Activated naive CD4-positive, alpha-beta T cell treated with anti-CD3 and anti-CD28 coated beads, Interleukin-2, amount 50 U/mL, for 72 hours (primary cell): ENCODE measurements at places on chromosomes 5 and 9.

DNA sequence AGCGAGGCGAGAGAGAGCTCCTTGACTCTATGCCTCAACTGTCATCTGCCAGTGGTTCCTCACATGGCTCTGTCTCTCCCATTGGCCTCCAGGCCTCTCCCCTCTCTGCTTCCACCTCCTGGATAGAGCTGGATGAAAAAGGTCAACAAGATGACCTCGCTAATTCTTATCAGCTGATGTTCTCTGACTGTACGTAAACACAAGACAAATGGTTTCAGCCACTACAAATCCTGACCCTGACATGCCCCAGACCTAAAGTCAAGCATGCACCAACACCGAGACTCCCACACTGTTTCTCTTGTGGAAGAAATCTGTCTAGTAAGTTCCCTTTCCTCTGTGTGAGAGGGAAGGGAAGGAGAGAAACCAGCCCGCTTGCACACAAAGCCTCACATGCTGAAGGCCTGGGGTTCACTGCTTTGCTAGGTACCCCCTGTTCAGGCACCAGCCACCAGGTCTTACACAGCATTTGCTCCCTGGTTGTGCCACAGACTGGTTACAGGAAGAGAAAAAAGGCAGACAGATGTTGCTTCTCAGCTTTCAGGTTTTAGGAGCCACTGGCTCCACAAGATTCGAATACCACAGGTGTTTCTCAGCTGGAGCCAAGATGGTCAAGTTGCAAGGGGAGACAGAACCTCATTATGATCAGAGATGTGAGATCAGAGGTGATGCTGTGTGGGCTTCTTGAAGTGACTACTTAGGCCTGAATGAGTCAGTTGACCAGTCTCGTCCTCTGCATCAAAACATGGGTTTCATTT lies 592.5 kb downstream of the CCDC171 start:
- DNase-seq = no peak

DNA sequence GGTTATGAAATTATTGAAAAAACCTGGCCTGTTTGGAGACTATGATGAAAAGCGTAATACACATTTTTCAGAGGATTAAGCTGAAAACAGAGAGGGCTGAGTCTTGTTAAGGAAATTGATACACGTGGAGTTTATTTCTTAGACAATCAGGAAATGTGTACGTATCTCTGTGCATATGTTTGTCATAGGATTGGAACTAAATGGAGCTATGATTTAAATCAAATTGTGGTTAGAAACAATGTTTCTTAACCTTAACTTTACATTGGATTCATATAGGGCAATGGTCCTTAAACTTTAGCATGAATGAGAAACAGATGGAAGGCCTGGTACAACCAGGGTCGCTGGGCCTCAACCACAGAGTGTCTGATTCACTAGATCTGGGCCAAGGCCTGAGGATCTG lies 451.6 kb downstream of the CDH18 start:
- no peak for DNase-seq

GRCh38 chr5:157989296-157989695 lies 130.4 kb upstream of the CLINT1 start:
- DNase-seq = no peak

- DNase-seq = no peak
Observed at GRCh38 chr5:72433522-72433921, 73.7 kb downstream of the ZNF366 start.

GRCh38 chr9:121735793-121736770 lies 84.6 kb downstream of the DAB2IP start:
- DNase-seq = no peak

DNA sequence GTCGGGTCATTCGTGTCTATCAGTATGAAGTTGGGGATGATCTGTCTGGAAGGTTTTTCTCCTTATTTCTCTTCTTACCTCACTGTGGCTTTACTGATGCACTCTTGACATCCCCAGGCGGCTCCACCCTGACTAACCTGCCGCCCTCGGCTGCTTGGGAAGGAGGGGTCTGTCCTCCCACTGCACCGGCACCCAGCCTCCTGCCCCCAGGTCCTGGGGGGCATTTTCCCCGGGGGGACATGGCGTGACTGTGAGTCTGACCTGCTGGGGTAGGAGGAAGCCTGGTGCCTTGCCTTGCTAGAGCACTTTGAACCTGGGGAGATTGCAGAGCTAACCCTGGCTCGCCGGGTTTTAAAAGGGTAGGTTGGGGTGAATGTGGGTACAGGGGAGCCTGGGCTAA lies 27.5 kb downstream of the DYNC2I2 start:
- no peak for DNase-seq

GRCh38 chr9:134317790-134318414 lies 8.4 kb upstream of the RXRA start:
- DNase-seq = no peak

- no peak for DNase-seq
Observed at GRCh38 chr9:30744871-30745270, 1639.6 kb upstream of the ACO1 start.

- no peak for DNase-seq
Observed at GRCh38 chr5:163874431-163874830, 369.0 kb downstream of the MAT2B start.

DNA sequence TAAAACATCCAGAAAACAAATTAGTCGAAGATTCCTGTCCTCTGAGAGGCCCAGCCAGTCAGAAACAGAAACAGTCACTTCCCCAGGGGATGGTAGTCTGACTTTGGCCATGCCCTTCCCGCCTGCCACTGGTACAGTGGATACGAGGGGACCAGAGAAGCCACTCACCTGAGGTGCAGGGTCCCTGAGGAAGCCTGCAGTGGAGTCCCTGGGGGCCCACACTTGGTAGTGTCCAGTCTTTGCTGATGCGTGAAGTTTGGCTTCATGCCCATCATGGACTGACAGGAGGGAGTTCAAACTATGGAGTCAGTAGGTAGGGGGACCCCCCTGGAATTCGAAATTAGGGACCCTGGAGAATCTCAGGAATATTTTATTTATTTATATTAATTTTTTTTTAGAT lies 147.5 kb downstream of the DAB2IP start:
- DNase-seq = no peak

DNA sequence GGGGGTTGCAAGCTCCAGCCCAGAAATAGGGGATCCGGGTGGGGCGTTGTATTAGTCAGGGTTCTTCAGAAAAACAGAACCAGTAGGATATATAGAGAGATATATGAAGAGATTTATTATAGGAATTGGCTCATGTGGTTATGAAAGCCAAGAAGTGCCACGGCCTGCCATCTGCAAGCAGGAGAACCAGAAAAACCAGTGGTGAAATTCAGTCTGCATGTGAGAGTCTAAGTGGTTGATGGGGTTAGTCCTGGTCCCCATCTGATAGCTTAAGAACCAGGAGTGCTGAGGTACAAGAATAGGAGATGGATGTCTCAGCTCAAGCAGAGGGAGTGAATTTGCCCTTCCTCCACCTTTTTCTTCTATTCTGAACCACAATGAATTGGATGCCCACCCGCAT lies 123.4 kb upstream of the APC start:
- no peak for DNase-seq
